ENCODE measurements at places on chromosomes 11 and 22. TPM values are rescaled to one million over a fixed set of nuclear protein-coding genes. Genes with fewer than 3 reads are reported as not detected.

DNA sequence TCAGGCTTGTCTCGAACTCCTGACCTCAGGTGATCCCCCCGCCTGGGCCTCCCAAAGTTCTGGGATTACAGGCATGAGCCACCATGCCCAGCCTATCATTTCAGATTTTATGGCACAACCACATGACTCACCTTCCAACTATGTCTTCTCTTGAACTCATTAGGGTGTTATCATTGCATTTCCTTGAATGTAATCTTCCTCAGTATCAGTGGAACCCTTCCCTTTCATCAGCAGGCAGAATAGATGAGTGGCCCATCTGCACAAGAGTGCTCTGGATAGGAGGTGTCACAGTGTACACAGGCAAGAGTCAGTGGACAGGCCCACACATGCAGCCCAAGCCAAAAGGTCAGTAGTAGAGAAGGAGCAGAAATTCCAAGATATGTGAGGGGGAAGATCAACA lies 29.1 kb upstream of the AQP11 start:
- DNase-seq = no peak

The MAJIN gene
- total RNA-seq = not detected

The SCGB1C1 gene
- total RNA-seq = not detected

The MRGPRE gene
- not detected for total RNA-seq

DNA sequence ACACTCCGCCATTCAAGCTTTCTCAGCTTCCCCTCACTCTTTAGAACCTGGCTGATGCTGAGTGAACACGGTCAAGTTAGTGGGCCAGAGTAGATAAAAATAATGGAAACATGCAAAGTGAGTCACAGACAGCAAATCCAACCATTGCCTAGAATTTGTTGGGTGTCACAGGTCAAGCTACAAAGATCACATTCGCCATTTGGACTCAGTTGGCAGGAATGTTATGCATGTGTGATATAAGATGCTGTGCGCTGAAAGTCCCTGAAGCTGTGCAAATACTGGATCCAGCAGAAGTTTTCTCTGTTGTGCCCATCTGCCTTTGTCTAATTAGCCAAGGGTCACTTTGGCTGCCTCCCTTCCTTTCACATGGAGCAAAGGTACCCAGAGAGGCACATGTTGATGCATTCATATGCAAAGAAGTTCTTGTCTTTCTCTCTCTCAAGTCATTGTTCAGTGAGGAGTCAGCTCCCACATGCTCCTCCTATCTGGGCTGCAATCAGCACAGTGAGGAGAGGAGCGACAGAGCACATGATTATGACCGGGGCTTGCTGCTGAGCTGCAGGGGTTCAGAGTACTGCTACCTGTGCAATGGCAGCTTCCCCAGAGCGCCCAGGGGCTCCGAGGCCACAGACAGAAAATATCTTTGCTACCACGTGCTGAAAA lies 39.7 kb downstream of the FLI1 start:
- no peak for DNase-seq

The IFITM2 gene
- 780 TPM for total RNA-seq

DNA sequence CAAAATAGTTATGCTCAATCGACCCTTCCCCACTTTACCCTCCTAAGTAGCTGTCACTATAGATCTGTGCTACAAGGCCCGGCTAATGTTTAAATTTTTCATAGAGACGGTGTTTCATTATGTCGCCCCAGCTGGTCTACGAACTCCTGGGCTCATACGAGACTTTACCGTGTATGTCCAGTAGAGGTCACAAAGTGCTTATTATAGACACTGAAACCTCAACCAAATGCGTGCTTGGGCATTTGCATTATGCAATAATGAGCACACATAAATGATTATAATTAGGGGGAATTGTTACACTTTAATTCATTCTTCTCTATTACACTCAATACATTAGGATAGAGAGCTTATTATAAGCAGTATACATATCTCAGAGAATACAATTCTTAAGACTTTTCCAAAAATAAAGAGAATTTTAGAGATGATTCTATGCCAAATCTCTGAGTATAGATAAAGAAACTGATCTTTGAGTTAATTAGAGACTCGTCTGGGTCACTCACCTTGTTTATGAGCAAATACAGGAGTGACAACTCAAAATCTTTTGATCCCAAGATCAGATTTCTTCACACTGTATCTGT lies 12.5 kb upstream of the MRPL16 start:
- no peak for DNase-seq

GRCh38 chr11:17171343-17171742 lies 36.4 kb downstream of the PIK3C2A start:
- no peak for DNase-seq

- no peak for DNase-seq
These were observed 3.9 kb downstream of the ATF4 start for GRCh38 chr22:39524089-39524752.

The ARFGAP2 gene
- 79.3 TPM for total RNA-seq

- no peak for DNase-seq
These were observed 123.6 kb downstream of the ARHGAP42 start for GRCh38 chr11:100810666-100811065.

GRCh38 chr22:48631288-48631863 lies 1196.3 kb downstream of the BRD1 start:
- DNase-seq = no peak

The CCDC81 gene
- total RNA-seq = not detected

The BARX2 gene
- 25.3 TPM for total RNA-seq

The CCDC188 gene
- total RNA-seq = not detected

The IPO7 gene
- 64.8 TPM for total RNA-seq

- no peak for DNase-seq
These were observed 37.8 kb downstream of the MRE11 start for GRCh38 chr11:94455861-94456260.

GRCh38 chr11:121699801-121700200 lies 247.0 kb upstream of the SORL1-AS1 start:
- DNase-seq = no peak

- DNase-seq = no peak
These were observed 7.1 kb downstream of the SAA4 start for GRCh38 chr11:18229501-18229900.

The LRRC56 gene
- total RNA-seq = 0.49 TPM

GRCh38 chr22:36781656-36782627 lies 6.0 kb upstream of the IFT27 start:
- DNase-seq = no peak

The CSF2RB gene
- total RNA-seq = 4.2 TPM

DNA sequence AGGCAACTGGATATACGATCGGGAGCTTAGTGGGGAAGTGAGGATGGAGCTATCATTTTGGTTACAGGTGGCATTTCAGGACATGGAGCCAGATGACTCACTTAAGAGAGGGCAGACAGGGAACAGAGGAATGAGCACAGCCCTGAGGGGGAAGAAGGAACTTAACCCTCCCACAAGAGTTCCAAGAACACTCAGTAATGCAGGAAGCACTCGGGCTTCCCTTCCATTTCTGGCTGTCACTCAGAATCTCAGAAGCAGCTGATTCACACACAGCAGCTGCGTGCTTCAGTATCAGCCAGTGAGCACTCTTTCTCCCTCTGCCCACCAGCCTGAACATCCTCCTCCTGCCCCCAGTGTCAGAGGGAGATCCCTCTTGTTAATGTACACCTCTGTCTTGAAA lies 34.8 kb downstream of the EFCAB6 start:
- no peak for DNase-seq

The C22orf31 gene
- not detected for total RNA-seq

The OR8G5 gene
- total RNA-seq = not detected

- no peak for DNase-seq
These were observed 45.9 kb downstream of the CHRDL2 start for GRCh38 chr11:74685338-74685737.

DNA sequence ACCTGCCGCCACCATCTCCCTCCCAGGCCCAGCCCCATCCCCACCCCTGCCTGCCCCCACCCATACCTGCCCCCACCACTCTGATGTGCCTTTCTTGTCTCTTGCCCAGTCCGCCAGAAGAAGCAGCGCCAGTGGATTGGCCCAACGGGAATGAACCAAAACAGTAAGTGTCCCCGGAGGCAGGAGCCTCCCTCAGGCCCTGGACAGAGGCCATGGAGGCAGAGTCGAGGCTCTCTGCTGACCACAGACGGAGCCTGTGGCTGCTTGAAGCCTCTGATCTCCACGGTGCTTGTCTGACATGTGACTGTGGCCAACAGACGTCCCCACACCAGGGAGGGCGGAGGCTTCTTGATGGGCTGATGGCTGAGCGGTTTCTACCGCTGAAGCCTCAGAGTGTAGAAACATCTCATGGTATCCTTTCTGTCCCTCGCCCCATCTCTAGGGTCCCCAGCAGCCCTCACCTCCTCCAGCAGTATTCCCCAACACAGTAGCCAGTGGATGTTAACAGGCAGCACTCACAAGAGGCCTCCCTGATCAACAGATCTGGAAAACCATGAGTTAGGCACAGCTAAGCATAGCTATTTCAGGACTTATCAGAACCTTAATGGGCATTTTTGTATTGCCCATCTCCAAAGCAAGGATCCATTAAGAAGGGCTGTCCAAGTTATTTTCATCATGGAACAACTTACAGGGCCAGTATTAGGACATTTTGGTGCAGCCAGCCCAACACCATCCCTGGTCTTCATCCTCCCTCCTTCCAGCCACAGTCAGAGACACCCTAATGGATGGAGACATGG lies 21.7 kb downstream of the CD5 start:
- DNase-seq = no peak

The DAGLA gene
- 1.5 TPM for total RNA-seq

DNA sequence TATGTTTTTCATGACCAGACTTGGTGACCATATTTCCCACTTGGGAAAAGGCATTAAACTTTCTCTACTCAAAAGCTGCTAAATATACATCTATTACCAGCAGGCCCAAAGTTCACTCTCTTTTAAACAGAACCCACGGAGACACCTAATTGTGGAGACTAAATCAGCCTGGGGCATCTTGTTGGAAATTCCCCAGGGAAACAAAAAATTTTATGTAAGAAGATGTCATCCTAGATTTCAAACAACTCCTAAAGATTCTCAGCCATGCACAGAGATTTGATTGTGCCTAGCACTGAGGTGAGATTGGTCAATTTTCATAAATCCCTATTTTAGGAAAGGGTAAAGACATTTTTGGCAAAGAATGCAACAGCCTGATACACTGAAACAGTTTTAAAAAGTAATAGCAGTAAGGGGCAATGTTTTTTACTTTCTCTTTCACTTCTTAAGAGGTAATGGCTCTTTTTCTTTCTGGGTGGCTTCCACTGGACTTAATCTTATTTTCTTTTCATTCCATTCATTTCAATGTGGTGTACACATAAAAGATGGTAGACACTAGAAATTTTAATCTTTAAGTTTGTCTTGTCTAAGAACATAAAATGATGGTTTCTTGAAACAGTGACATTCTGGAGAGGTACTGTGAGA lies 9.6 kb downstream of the OR52N2 start:
- no peak for DNase-seq

GRCh38 chr22:47564651-47565434 lies 802.4 kb downstream of the TBC1D22A start:
- DNase-seq = peak; percentile 42

The NLRP14 gene
- total RNA-seq = not detected

- DNase-seq = no peak
These were observed 657 bp downstream of the IGHMBP2 start for GRCh38 chr11:68904248-68904847.

DNA sequence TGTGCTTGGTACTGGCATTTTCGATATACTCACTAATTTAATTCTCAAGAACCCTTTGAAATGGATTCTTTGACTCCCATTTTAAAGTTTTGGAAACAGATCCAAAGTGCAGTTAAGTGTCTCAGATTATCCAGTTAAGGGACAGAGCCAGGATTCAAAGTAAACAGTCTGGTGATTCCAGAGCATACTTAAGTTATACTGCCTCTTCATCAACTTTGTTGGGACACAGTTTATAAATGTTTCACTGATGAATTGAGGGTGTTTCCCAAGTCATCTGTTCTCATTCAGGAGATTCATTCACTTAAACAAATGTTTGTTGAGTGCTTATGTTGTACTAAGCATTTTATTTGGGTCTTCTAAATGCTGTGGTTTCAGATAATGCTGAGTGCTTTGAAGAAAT lies 17.1 kb downstream of the KDM2A start:
- DNase-seq = no peak

DNA sequence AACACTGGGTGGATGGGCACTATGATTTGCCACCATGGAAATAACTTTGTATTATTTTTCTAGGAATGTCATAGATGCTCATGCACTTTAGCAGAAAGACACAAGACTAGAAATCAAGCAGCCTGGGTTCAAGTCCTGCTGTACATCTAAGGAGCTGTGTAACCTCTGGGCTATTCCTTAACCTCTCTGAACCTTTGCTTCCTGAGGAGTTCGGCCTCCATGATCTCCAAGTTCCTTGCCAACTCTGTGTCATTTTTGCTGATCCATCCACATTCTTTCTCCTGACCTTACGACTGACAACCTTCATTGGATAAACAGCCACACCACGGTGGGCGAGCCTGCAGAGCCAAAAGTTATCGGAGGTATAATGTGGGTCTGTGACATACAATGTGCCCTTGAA lies 24.1 kb downstream of the ETS1 start:
- DNase-seq = no peak

DNA sequence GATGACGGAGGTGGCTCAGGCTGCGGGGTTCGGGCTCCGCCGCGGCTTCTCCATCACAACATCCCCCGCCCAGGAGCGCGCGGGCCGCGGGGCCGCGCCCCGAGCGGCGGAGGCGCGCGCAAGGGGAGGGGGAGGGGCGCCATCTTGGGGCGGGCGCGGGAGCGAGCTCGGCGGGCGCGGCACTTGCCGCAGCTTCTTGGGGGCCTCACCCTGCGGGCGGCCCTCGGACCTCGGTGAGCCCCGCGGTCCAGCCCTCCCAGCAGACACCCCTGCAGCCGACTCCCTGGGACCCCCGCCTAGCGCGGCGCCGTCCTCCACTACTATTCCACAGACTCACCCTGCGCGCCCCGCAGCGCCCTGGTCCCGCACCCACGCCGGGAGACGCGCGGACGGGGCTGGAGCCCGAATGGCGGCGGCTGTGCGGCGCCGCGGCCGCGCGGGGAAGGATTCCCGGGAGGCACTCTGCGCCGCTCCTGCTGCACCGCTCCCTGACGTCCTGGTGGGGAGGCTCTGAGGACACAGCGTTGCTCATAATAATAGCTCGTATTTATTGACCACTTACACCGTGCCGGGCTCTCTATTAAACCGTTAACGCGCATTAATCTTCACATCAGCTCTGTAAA lies at the start of gene APBB1:
TSS of gene APBB1 (minus strand) at position 86 of the 623 bp plus-strand sequence. CDS start 7,747 bp downstream, outside the sequence.
- DNase-seq = no peak

GRCh38 chr11:29916040-29916439 lies 100.8 kb downstream of the KCNA4 start:
- no peak for DNase-seq

- no peak for DNase-seq
These were observed 288.1 kb upstream of the SORL1-AS1 start for GRCh38 chr11:121740902-121741301.

Data from vagina (tissue), 2 donors.